ENCODE measurements at places on chromosomes 5 and 9. TPM values are rescaled to one million over a fixed set of nuclear protein-coding genes. Genes with fewer than 3 reads are reported as not detected.

GRCh38 chr9:20925256-20926045, 106.0 kb downstream of the HACD4 start:
- H3K27ac ChIP-seq, result no peak overlapping the region
- H3K4me3 ChIP-seq, result no peak overlapping the region
- peaks cover 24% of the 10 kb centered on the region for H3K36me3 ChIP-seq
- H3K4me1 ChIP-seq, result peaks cover 7% of the 10 kb centered on the region

DNA sequence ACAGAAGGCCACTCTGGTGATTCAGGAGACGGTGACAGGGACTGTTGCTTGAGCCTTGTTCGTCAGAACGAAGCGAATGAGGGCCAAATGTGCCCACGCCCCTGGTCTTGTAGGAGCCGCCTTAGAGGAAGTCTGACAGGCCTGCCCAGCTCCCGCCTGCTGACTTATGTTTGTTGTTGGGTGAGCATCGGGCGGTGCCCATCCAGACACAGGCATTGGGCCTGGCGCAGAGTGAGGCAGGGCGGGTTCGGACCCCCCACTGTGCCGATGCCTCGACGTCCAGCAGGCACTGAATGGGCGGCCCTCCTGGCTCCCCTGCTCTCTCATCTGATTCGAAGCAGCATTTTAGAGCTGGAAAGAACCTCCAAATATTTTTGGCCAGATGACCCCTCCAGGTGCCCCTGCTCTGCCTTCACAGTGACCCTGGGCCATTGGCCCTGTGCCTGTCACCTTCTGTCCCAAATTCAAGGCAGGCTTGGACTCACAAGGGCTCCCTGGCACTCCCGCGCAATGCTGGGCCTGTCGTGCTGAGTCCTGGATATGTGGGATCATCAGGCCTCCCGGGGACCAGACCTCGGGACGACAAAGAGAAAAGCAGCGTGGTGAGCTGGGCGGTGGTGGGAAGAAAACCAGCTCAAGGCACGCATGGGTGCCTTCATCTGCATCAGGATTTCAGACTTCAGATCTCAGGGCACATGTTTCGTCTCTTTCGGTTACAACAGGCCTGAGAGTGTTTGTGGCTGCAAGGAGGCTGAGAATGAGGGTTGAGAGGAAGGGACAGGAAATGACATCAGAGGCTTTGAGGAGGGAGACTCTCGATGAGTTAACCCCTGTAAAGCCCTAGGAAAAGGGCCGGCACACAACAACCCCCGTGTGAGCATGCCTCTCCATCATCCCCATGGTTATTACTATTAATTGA, 37.1 kb upstream of the OLFM1 start:
- no peak overlapping the region for H3K27ac ChIP-seq
- no peak overlapping the region for H3K4me3 ChIP-seq
- H3K27me3 ChIP-seq, result peaks cover 18% of the 10 kb centered on the region
- DNase-seq, result no peak
- no peaks in the 10 kb centered on the region for H3K36me3 ChIP-seq

STPG3 gene
- not detected for total RNA-seq

FBP2 gene
- not detected for total RNA-seq

C5orf58 gene
- not detected for total RNA-seq
